Brain pericyte (primary cell): ENCODE measurements at places on chromosomes 5 and 9.

GRCh38 chr9:79184831-79185230 is 386.9 kb upstream of the TLE4 start:
- DNase-seq = no peak

- no peak for DNase-seq
Observed at GRCh38 chr5:178786859-178787499, 56.5 kb upstream of the ZNF354A start.

GRCh38 chr9:81613002-81613812 is 76.1 kb downstream of the TLE1 start:
- DNase-seq = peak; percentile 89

- DNase-seq = no peak
Observed at GRCh38 chr5:159915904-159916840, at the start of gene ADRA1B. Gene ADRA1B (plus strand): TSS chr5:159916482. CDS start chr5:159916906, 424 bp downstream.

GRCh38 chr5:152514827-152515397 is 109.8 kb upstream of the NMUR2 start:
- DNase-seq = no peak

- DNase-seq = no peak
Observed at GRCh38 chr9:35852267-35852815, 17.9 kb downstream of the OR13J1 start.

DNA sequence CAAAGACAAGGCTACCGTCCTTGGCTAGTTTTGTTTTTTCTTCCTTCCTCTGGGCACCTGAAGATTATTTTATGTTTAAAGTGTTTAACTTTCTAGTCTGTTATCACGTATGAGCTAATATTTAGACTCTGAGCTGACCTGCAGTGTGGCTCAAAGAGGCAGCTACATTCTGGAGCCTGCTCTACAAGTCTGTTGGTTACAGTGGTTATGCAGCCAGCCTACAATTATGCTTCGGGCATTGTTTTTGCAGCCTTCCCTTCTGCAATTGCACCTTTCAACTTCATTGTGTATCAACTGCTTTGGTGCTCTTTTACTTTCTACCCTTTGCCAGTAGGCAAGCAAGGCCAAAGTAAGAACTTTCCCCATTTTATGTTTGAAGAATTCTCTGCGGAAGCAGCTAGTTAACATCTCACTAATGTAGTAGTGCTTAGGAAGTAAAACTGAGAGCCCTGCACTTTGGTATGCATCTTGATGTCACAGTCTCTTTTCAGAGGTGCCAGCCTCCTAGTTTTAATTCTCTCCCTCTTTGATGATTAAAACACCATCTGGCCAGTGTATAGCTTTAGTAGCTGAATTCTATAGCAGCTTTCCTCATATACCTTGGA is 322.1 kb downstream of the FAM170A start:
- DNase-seq = no peak

- DNase-seq = peak; percentile 89
Observed at GRCh38 chr9:88852794-88853193, 138.5 kb upstream of the S1PR3 start.

GRCh38 chr5:78287833-78288232 is 6.7 kb downstream of the AP3B1 start:
- DNase-seq = no peak

- DNase-seq = no peak
Observed at GRCh38 chr9:99116003-99116411, 11.1 kb downstream of the TGFBR1 start.

- no peak for DNase-seq
Observed at GRCh38 chr5:103120607-103121200, 603 bp downstream of the PPIP5K2 start.

DNA sequence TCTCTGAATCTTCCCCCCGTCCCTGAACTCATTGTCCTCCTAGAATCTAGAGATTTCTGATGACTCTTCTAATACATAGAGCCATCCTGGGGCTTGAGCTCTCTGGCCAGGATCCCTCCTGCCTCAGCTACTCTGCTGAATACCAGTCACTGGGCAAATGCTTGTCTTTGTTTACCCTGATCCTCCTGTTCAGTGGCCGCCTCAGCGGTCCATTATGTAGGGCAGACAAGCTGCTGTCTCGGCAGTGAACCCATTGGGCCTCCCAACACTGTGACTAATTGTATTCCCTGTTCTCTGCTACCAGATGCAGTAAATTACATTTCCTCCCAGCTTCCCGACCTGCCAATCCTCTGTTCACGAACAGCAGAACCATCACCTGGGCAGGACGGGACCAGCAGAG is 151.6 kb downstream of the PALM2AKAP2 start:
- no peak for DNase-seq
